ENCODE measurements at places on chromosomes 11 and 22. TPM values are rescaled to one million over a fixed set of nuclear protein-coding genes. Genes with fewer than 3 reads are reported as not detected.
A peak's percentile ranks its signal among the peaks of the same experiment; 100 is the strongest.

- DNase-seq, result no peak
Observed at GRCh38 chr11:69466039-69466438, 15.4 kb upstream of the LINC01488 start.

DNA sequence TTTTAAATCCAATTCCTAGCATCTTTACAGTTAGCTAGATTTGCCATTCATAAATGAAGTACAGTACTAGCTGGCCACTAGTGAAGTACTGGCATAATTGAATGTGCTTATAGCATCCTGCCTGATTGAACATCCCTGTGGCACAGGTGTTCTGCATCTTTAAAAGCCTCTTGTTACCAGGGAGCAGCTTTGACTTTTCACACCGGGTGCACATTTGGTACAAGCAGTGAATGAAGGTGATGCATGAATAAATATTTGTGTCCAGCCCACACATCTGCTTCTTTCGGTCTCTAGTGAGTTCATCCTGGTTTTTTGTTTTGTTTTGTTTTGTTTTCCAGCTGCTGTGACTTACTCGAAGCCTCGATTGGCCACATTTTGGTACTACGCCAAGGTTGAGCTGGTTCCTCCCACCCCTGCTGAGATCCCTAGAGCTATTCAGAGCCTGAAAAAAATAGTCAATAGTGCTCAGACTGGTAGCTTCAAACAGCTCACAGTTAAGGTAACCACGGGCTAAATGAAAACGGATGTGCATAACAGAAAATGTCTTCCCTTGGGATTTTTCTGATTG lies 5.3 kb downstream of the ATP5MG start:
- no peak for DNase-seq

OVOL1 gene
- 14.7 TPM for total RNA-seq

HEPN1 gene
- total RNA-seq, result not detected

DNA sequence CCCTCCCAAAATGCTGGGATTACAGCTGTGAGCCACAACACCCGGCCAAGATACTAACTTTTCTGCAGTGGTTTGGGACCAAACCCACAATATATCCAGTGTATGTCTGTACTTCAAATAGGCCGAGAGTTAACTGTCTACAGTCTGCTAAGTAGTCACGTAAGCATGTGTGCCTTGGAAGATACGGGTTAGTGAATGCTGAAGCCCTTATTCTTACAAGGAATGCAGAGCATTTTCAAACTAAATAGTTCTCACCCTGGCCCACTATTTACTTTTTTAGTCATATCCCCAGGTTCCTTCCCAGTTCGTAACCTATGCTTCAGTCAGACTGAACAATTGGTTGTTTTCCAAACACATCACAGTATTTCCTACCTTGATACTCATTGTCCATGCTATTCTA lies 176.0 kb downstream of the WNT11 start:
- no peak for DNase-seq

- DNase-seq, result no peak
Observed at GRCh38 chr11:36037031-36037430, 93.2 kb downstream of the LDLRAD3 start.

DNA sequence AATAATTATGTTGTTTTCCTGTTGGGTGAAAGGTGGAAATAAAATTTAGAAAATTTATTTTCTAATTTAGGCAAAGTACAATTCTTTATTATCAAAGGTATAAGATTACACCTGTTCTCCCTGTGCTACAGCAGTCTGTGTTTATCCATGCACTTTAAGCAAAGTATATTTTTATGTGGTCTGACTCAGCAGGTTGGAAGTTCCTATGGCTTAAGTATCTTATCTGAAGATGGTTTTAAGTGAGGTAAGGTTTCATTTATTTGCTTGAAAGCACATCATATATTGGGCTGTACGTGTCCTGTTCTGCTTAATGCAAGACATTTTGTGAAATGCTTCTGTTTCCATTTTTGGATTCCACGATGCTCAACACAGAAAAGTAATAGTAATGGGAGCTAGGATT lies 14.6 kb downstream of the PPME1 start:
- DNase-seq, result no peak

CBLIF gene
- not detected for total RNA-seq

- peak; percentile 24 for DNase-seq
Observed at GRCh38 chr22:26172389-26172990, 3.2 kb downstream of the SEZ6L start.

DNA sequence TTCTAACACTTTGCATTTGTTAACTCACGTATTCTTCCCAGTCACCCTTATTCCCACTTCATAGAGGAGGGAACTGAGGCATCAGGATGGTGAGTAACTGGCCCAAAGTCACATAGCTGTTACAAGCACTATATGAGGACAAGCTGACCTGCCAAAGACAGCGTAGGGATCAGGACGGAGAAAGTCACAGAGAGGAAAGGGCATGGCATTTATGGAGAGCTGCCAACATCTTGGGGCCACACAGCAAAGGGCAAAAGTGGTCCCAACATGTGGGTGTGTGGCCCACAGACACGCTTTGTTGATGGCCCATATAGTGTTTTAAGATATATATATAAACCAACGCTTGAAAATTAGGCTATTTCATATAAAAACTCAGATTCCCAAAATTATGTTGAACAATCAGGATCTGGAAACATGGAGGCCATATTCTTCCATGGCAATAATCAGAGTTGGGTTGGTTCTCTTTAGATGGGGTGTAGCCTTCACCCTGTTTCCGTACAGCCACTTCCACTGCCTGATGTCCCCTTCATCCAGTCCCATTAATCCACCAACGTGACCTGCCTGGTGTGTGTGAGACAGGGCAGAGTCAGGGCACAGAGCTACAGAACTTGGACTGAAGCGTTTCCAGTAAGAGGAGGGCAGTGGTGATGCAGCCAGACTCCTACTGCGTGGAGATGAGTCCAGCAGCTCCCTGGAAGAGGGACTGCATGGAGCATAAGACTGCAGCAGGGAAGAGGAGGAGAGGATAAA lies 39.9 kb upstream of the CD5 start:
- DNase-seq, result no peak

DNA sequence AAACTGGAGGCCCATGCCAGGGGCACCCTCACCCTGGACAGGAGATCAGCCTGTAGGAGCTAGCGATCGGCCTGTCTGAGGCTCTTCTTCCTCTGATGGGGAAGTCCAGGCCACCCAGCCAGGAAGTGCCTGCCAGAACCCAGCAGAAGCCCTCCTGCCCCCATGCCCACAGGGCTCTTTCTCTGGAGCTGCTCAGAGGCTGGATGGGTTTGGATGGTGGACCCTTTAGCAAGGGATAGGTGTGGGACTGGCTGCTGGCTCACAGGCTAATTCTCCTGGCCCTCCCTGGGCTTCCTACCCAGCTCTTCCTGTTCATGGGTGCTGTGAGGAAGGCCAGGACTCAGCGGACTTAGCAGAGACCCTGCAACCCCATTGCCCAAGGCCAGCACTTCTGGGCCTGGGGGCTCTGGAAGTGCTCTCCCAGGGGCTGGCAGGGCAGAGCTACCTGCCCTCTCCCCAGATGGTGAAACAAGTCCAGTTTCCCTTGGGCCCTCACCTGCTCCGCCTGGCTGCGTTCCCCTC lies 7.6 kb downstream of the FXYD2 start:
- no peak for DNase-seq

Data from HCT116 (cell line).